Femur (tissue), 1 donor: ENCODE measurements at places on chromosomes 4 and X.

DNA sequence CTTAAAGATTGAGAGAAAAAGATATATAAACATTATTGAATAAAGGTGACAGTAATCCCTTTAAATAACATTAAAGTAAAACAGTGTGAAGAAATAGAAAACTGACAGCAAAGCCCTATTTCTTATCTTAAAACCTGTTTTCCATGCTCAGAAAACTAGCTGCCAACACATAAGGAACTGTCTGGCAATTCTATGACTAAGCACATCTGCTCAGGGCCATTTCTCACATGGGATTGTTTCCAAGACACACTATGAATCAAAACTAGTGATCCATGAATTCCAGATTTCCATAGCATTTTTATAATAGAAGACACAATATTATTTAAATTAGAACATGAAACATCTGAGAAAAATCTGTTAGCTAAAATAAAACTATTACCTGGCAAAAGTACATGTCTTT is 113.4 kb downstream of the SCLT1 start:
- DNase-seq = no peak

DNA sequence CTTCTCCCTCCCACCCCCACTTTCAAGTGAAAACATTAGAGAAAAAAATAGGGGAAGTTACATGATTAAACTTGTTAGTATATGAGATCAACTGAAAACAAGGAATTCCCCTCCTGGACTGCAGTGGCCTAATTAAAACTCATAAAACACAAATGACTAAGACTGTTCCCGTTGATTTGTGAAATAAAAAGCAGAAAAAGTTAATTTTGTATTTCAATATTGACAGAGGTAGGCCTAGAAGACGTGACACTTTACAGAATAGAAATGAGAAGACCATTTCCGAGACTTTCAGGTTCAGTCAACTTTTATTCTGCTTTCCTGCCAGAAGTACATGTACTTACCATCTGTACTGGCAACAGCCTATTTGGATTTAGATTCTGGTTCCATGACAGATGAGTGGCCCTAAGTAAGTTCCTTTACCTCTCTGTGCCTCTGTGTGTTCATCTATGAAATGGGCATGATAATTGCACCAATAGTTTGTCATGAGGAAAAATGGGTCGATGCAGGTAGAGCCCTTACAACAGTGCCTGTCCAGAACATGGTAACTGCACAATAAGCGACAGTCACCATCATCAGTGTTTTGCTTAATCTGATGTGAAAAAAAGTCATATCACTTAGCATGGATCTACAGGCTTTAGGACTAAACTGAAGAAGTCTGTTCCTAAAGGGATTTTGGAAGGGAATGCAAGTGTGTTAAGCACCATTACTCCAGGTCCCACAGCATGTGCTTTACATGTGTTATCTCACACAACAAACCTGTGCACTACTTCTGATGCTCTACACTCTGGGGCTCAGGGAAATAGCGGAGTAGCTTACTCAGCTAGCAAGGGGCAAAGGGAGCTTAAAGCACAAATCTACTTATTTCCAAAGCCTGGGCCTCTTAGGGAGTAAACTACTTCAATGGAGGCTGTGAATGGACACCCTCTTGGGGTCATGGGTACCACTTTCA is 562.3 kb upstream of the DIPK2B start:
- DNase-seq = no peak

GRCh38 chrX:28058901-28059300 is 77.7 kb upstream of the DCAF8L1 start:
- peak; percentile 38 for DNase-seq

- no peak for DNase-seq
Observed at GRCh38 chr4:146790515-146790914, 151.8 kb downstream of the POU4F2 start.

DNA sequence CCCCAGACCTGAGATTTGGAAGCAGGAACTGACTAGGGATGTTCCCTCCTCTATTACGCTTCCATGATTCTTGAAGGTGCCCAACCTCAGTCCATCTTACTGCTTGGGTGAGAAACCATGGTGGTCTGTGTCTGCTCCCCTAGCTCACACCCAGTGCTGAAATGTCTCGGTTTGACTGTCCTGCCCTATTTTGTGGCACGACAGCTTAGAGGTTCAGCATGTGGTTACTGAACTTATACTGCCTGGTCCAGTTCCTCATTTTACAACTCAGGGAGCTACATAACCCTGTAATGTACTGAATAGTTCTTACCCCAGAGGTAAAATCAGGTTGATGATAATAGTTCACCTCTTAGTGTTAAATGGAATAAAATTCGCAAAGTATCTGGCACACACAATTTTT is 203.1 kb downstream of the RBM46 start:
- DNase-seq = no peak

- DNase-seq = no peak
Observed at GRCh38 chr4:46388857-46389256, 1.1 kb downstream of the GABRA2 start.

- no peak for DNase-seq
Observed at GRCh38 chrX:74510401-74510800, 89.1 kb downstream of the SLC16A2 start.

DNA sequence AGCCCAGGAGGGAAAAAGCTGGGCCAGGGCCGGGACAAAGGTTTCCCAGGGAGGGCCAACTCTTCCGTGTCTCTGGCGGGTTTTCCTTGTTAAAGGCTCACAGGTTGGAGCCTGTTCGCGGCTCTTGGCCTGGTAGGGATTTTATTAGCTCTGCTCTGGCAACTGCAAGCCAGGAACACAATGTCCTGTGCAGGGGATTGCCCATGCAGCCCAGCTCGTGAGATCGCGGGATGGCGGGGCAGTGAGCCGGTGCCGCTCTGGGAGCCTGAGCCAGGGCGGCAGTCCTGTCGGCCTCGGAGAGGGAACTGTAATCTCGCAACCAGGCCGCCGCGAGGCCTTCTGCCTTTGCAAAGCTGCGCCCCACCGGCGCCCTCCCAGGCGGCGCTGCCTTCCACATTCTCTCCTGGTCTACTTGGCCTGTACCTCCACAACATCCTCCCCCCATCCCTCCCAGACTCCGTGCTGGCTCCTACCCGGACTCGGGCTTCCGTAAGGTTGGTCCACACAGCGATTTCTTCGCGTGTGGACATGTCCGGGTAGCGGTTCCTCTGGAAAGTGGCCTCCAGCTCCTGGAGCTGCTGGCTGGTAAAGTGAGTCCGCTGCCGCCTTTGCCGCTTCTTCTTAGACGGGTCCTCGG is 2.1 kb downstream of the PITX2 start:
- DNase-seq = peak; percentile 65

DNA sequence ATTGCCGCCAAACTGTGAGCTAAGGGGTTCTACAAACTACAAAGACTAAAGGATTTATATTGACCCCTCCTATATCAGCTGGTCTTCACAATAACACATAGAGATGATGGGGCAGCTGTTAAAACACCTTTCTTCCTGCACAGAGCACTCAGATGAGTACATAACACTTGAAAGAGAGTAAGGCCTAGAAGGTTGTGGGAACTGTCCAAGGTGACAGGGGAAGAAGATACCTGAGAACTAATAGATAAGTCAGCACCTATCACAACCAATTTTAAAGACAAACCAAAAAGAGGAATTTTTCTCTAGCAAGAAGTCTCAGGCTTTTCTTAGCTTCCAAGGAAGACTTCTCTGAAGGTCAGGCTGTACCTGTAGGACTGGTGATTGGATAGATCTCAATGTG is 19.1 kb upstream of the CXCL6 start:
- no peak for DNase-seq

DNA sequence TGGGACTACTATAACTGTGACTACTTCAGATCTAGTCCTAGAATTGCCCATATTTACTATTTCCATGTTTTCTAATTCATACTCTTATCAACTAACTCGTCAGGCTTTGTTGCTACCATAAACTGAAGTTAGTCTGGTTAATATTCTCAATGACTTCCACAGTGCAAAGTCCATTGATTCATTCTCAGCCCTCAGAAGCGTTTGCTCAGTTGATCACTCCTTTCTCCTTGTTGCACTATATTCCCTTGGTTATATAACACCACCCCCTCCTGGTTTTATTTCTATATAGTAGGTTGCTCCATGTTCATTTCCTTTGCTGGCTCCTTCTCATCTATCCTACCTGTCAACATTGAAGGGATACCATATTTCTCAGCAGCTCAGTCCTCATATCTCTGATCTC is 27.2 kb upstream of the SLC6A14 start:
- no peak for DNase-seq

DNA sequence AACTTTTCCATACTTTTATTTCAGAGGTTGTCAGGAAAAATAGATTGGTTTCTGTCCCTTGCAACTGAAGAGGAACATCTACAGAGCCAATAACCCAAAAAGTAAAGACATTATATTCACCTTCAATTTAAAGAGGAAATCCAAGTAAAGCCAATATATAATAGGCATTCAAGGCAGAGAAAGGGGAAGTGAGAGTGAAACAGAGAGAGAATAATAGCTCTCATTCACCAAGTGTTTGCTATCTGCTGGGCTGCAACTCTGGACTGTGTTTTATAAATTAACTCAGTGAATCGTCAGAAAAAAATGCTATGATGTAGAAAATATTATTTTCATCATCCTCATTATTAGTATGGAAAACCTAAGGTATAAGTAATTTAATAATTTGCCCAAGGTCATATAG is 448.5 kb downstream of the TRAM1L1 start:
- DNase-seq = no peak

DNA sequence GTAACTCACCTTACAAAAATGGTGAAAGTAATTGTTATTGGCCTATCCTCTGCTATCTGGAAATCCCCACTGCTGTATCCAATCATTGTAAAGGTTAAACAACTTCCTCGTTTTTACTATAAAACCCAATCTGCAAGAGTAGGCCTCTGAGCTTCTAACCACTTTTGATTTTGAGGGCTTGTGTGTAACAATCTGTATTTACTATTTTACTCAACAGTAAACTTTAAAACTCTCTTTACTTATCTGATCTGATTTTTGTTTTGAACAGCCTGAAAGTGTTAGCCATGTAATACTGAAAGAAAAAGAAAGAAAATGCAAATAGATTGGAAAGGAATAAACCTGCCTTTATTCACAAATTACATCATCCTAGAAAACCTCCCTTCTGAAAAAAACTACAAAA is 63.1 kb downstream of the SLC10A7 start:
- DNase-seq = no peak

- no peak for DNase-seq
Observed at GRCh38 chrX:106615041-106615440, 3.3 kb downstream of the RADX start.

DNA sequence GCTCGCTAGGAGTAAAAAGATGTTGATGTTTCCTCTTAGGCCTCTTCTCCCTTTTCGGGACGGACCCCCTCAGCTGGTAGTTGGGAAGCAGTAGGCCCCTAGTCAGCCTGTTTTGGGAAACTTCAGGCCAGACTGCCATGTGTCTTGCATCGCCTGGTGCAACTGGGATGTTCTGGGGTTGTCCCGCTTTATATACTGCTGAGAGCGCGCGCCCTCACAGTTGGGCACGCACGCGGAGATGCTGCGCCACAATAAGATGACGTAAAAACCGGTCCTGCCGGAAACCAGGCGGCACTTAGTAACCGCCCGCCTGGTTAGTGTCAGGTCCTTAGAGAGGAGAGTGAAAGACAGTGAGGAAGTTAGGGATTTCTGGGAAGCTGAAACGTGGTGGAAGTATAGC is 231.3 kb upstream of the CT83 start:
- DNase-seq = no peak

- DNase-seq = no peak
Observed at GRCh38 chr4:185119927-185120630, 23.0 kb upstream of the SLC25A4 start.

DNA sequence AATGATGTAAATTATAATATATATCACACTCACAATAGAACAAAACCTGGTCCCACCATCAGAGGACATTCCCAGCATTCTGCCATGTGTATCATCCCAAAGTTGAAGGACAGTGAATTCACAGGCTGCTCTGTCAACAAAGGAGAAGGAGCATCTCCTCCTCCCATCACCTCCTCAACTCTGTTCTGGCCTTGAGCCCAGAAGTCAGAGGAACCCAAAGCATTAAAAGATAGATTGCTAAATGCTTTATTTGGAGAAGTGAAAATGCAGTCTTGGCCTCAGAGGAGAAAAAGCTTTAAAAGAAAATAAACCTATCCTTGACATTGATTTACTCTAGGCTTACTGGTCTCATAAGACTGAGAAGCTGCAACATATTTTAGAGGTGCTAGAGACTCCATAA is 268.8 kb upstream of the RASGEF1B start:
- DNase-seq = no peak

- DNase-seq = no peak
Observed at GRCh38 chr4:114562176-114562904, 36.3 kb upstream of the UGT8 start.

DNA sequence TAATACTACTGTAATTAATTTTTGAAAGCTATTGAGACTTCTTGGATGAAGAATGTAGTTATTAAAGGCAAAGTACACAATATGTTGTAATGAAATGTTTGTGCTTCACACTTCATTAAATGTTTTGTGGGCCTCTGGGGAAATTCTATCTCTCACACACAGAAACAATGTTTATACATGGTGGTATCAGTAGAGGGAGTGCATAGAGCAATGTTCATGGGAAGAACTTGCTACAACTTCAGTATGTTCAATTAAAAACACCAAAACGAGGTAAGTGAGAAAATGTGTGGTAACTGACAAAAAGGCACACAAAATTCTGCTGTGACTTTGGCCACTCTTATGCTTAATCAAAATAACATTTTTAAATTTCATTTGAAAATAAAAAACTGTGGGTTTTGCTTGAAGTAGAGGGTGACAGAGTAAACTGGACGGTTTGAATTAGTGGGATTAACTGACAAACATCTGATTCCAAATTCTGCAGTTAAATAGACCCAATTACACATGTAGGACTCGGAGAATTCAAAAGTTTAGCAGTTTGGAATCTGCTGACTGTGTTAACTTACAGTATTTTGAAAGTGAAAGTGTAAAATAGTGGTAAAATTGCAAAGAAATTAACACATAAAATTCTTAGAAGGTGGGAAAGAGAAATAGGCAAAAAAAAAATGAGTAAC is 111.4 kb upstream of the TTC29 start:
- no peak for DNase-seq

GRCh38 chrX:69284491-69284890 is 119.2 kb upstream of the PJA1 start:
- no peak for DNase-seq

DNA sequence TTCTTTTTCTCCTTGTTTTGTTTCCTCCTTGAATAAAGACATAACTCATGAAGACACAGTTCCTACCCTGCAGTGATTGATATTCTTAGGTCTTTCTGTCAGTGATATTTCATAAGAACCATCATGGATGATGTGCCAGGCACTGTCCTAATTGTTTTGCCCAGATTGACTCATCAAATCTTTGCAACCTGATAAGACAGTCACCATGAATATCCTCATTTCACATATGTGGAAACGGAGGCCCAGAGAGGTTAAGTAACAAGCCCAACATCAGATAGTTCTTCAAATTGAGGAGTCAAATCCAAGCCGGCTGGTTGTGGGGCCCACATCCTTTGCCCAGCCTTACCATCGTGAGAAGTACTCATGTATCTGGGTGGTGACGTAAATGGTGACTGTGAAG is 69.9 kb downstream of the SEL1L3 start:
- DNase-seq = no peak

GRCh38 chrX:123189338-123189737 is 5.3 kb downstream of the GRIA3 start:
- no peak for DNase-seq
